CD4-positive, CD25-positive, alpha-beta regulatory T cell (primary cell): ENCODE measurements at places on chromosomes 6 and 20. TPM values are rescaled to one million over a fixed set of nuclear protein-coding genes. Genes with fewer than 3 reads are reported as not detected.

Gene CPXM1
- not detected for polyA plus RNA-seq

Gene WFDC12
- polyA plus RNA-seq, result not detected

Gene POM121L2
- not detected for polyA plus RNA-seq

Gene PSORS1C1
- not detected for polyA plus RNA-seq

Gene GGTLC1
- not detected for polyA plus RNA-seq

Gene FITM2
- polyA plus RNA-seq, result 2.4 TPM

Gene DEFB115
- not detected for polyA plus RNA-seq

Gene HDGFL1
- not detected for polyA plus RNA-seq

Gene BEND3
- polyA plus RNA-seq, result 0.26 TPM

Gene CST2
- polyA plus RNA-seq, result not detected

Gene METTL24
- not detected for polyA plus RNA-seq

Gene MCUR1
- 9.7 TPM for polyA plus RNA-seq

Gene HLA-DOB
- 2.7 TPM for polyA plus RNA-seq

Gene SLC32A1
- polyA plus RNA-seq, result not detected

Gene CLIC5
- 0.76 TPM for polyA plus RNA-seq

Gene HSPA1B
- polyA plus RNA-seq, result 6.8 TPM

Gene C6orf52
- polyA plus RNA-seq, result not detected

Gene SLC17A9
- 0.06 TPM for polyA plus RNA-seq

Gene CAP2
- not detected for polyA plus RNA-seq

Gene CLPSL1
- polyA plus RNA-seq, result not detected

Gene MUC21
- polyA plus RNA-seq, result not detected

Gene SOX18
- not detected for polyA plus RNA-seq

Gene PDE7B
- 0.03 TPM for polyA plus RNA-seq

Gene POU3F2
- polyA plus RNA-seq, result not detected

Gene TRDN
- not detected for polyA plus RNA-seq

Gene ADGRF5
- polyA plus RNA-seq, result not detected

Gene CD40
- polyA plus RNA-seq, result 8.7 TPM

Gene CALHM4
- polyA plus RNA-seq, result not detected

Gene CTNNBL1
- polyA plus RNA-seq, result 80.1 TPM

Gene ITCH
- 26.8 TPM for polyA plus RNA-seq

Gene SIGLEC1
- not detected for polyA plus RNA-seq

Gene STAU1
- 39.3 TPM for polyA plus RNA-seq

Gene AGER
- 0.52 TPM for polyA plus RNA-seq

Gene NOTCH4
- polyA plus RNA-seq, result 0.36 TPM

Gene LPA
- not detected for polyA plus RNA-seq

Gene SLC17A2
- polyA plus RNA-seq, result not detected

Gene ERVFRD-1
- not detected for polyA plus RNA-seq

Gene BNIP5
- polyA plus RNA-seq, result not detected

Gene POLR1H
- polyA plus RNA-seq, result 133 TPM

Gene PNPLA1
- not detected for polyA plus RNA-seq

Gene FERMT1
- not detected for polyA plus RNA-seq

Gene PHF1
- polyA plus RNA-seq, result 69.6 TPM

Gene TBX18
- not detected for polyA plus RNA-seq

Gene SNX21
- polyA plus RNA-seq, result 1.6 TPM
